ENCODE measurements at places on chromosomes 5 and 9. TPM values are rescaled to one million over a fixed set of nuclear protein-coding genes. Genes with fewer than 3 reads are reported as not detected.

Gene STKLD1
- total RNA-seq = 0.41 TPM

Gene PCDHGA4
- not detected for total RNA-seq

Gene AQP3
- 2.6 TPM for total RNA-seq

Gene GNE
- total RNA-seq = 14.3 TPM

Gene GPX8
- 41.3 TPM for total RNA-seq

Gene GMCL2
- not detected for total RNA-seq

Gene LMX1B
- total RNA-seq = 8.7 TPM

Gene GDA
- 3.1 TPM for total RNA-seq

Gene ADAMTS16
- total RNA-seq = 12.3 TPM

Gene FOXD4
- 0.26 TPM for total RNA-seq

Gene ADCY2
- total RNA-seq = 30.0 TPM

Gene KYAT1
- total RNA-seq = 49.0 TPM

Gene CDC25C
- 38.7 TPM for total RNA-seq

Gene TMEFF1
- 36.9 TPM for total RNA-seq

Gene CDC20B
- not detected for total RNA-seq

Gene ITGA1
- 2.6 TPM for total RNA-seq

Gene SH3PXD2B
- total RNA-seq = 36.7 TPM

Measured in H7 (cell line).